Activated CD8-positive, alpha-beta T cell treated with anti-CD3 and anti-CD28 coated beads for 36 hours (primary cell): ENCODE measurements at places on chromosomes 3 and 15. TPM values are rescaled to one million over a fixed set of nuclear protein-coding genes. Genes with fewer than 3 reads are reported as not detected.
A peak's percentile ranks its signal among the peaks of the same experiment; 100 is the strongest.

DNA sequence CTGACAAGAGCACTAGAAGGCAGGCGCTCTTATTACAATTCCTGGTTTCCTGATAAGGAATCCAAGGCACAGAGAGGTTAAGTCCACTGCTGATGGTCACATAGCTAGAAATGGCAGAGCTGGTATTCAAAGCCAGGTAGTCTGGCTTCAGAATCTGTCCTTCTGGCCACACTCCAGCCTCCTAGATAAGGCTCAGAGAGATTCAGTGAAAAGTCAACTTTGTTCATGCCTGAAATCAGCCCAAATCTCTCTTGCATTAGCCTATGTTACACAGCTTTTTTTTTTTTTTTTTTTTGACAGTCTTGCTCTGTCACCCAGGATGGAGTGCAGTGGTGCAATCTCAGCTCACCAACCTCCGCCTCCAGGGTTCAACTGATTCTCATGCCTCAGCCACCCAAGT, 21.1 kb upstream of the CMTM8 start:
- no peaks in the 10 kb centered on the region for H3K36me3 ChIP-seq
- H3K27ac ChIP-seq, result no peak overlapping the region
- no peaks in the 10 kb centered on the region for H3K4me1 ChIP-seq
- no peak overlapping the region for H3K4me3 ChIP-seq
- no peak for DNase-seq

DNA sequence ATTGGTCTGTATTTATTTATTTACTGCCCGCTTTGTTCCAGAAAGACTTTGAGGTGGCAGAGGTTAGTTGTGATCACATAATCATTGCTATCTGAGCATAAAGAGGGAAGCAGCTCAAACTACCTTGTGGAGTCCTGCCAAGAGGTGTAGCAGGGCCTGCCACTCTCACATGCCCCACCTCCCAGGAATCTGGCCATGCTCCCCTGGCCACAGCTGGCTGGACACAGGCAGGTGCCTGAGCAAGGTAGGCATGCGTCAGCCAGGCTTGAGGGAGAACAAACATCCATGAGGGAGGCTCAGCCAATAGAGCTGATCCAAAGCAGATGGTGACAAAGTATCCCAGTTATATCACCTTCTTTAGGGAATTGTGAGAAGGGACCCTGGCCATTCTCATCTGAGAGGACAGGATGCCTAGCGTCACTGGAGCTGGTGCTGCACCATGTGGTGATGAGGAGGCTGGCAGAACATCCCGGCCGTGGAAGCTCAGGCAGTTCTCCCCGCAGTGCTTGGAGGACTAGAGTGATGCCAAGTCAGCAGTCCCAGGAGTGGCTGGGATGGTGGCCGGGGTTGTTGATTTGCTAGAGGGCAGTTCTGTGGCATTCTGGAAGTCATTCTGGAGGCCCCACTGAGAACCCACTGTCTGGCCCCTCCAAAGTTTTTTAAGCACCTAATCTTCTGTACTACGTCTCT, 6.8 kb upstream of the POLG start:
- H3K27ac ChIP-seq, result no peak overlapping the region
- H3K4me3 ChIP-seq, result no peak overlapping the region
- H3K36me3 ChIP-seq, result no peaks in the 10 kb centered on the region
- no peak for DNase-seq

DNA sequence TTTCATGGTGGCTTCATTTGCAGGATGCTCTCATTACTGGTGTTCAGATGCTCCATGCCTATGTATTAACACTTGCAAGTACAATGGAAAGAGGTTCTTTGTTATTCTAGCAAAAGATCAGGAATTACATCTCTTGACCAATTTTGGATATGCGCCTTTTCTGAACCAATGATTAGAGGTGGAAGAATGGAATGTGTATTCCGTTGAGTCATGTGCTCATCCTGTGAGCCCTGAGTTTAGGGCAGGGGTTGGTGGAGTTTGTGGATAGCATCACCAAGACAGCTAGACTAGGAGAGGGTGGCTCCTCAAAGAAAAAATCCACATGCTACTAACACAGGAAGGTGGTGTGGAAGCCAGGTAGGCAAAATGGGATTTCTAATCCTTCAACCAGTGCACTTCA, 80.7 kb upstream of the SLC25A26 start:
- H3K36me3 ChIP-seq, result no peaks in the 10 kb centered on the region
- H3K4me1 ChIP-seq, result no peaks in the 10 kb centered on the region
- H3K27me3 ChIP-seq, result peaks cover 7% of the 10 kb centered on the region
- DNase-seq, result no peak
- H3K4me3 ChIP-seq, result no peak overlapping the region

DNA sequence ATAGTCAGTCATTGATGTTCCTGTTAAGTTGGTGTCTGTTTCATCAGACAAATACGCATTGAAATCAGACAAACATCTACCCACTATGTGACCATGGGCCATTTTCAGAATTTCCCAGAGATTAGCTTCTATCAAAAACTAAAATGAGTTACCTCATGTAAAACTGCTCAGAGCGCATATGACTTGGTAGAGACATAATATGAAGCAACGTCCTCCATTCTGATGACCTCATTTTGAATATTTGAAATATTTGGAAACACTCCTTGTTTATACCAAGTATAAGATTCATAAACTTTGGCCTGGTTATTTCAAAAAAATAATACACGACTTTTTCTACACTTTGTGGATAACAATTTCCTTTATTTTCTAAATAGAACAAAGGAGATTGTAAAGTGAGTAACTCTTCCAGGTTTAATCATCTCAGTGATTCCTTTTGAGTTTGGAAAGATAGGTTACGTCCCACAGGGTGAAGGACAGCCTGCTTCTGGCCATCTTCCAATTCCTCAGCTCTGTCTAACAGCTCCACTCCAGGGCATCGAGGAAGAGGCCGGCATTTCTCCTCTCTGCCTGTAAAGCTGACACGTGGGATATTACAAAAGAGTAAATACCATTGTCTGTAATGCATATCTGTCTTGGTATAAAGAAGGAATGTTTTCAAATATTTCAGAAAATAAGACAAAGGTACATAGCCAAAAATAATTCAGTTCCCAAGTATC, 122.6 kb downstream of the CADM2 start:
- DNase-seq, result no peak
- no peaks in the 10 kb centered on the region for H3K4me1 ChIP-seq
- H3K27ac ChIP-seq, result no peak overlapping the region
- no peak overlapping the region for H3K4me3 ChIP-seq
- no peaks in the 10 kb centered on the region for H3K27me3 ChIP-seq

GRCh38 chr15:65259367-65259797, 27.3 kb downstream of the PARP16 start:
- no peak overlapping the region for H3K4me3 ChIP-seq
- no peak for DNase-seq
- no peak overlapping the region for H3K27ac ChIP-seq
- no peaks in the 10 kb centered on the region for H3K27me3 ChIP-seq
- peaks cover 26% of the 10 kb centered on the region for H3K36me3 ChIP-seq

- no peaks in the 10 kb centered on the region for H3K27me3 ChIP-seq
- no peaks in the 10 kb centered on the region for H3K36me3 ChIP-seq
- H3K4me1 ChIP-seq, result no peaks in the 10 kb centered on the region
- no peak for DNase-seq
- no peak overlapping the region for H3K4me3 ChIP-seq
Measured at GRCh38 chr15:92614301-92614700, 41.3 kb downstream of the FAM174B start.

- H3K36me3 ChIP-seq, result peaks cover 11% of the 10 kb centered on the region
- DNase-seq, result no peak
- no peak overlapping the region for H3K27ac ChIP-seq
- no peaks in the 10 kb centered on the region for H3K27me3 ChIP-seq
Measured at GRCh38 chr3:49158792-49159191, 7.3 kb downstream of the CCDC71 start.

GRCh38 chr3:144142151-144142840, 170.7 kb downstream of the DIPK2A start:
- no peaks in the 10 kb centered on the region for H3K4me1 ChIP-seq
- H3K36me3 ChIP-seq, result no peaks in the 10 kb centered on the region
- H3K27me3 ChIP-seq, result peaks cover 10% of the 10 kb centered on the region
- H3K4me3 ChIP-seq, result no peak overlapping the region
- no peak overlapping the region for H3K27ac ChIP-seq
- no peak for DNase-seq

GRCh38 chr3:183211352-183211751, 41.7 kb upstream of the B3GNT5 start:
- H3K36me3 ChIP-seq, result peaks cover 48% of the 10 kb centered on the region
- H3K27ac ChIP-seq, result peak overlapping the region; percentile 94
- H3K27me3 ChIP-seq, result no peaks in the 10 kb centered on the region
- DNase-seq, result no peak
- H3K4me3 ChIP-seq, result no peak overlapping the region
- peaks cover 57% of the 10 kb centered on the region for H3K4me1 ChIP-seq

DNA sequence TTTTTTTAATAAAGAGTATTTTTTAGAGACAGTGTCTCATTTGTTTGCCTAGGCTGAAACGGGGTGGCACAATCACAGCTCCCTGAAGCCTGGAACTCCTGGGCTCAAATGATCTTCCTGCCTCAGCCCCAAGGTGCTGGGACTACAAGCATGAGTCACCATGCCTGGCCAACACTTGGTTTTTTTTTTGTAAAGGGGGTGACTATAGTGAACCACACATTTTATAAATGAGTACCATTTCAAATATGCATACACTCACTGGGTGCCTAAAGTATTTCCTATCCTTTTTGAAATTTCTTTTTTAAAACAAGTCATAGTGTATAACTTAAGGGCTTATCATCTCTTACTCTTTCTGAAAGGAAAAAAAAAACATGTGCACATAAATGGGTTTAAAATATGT, 325.2 kb upstream of the MEIS2 start:
- no peak overlapping the region for H3K4me3 ChIP-seq
- no peak for DNase-seq
- H3K36me3 ChIP-seq, result no peaks in the 10 kb centered on the region
- H3K27me3 ChIP-seq, result no peaks in the 10 kb centered on the region
- no peaks in the 10 kb centered on the region for H3K4me1 ChIP-seq
- no peak overlapping the region for H3K27ac ChIP-seq

DNA sequence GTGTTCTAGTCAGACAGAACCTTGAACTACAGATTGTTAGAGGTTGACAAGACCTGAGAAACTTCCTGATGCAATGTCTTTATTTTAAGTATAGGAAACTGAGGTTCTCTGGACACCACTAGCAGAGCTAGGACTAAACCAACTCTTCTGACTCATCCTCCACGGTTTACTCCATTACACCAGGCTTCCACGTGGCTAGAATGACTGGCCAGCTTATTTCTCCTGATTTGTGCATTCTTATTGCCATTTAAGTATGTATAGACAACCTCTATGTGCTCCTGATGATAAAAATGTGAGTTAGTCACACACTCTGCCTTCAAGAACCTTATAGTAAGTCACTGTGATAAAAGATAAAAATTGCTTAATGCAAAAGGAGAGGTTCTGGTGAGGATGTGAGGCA, 182.7 kb downstream of the MEX3B start:
- no peaks in the 10 kb centered on the region for H3K4me1 ChIP-seq
- no peaks in the 10 kb centered on the region for H3K36me3 ChIP-seq
- H3K4me3 ChIP-seq, result no peak overlapping the region
- H3K27me3 ChIP-seq, result no peaks in the 10 kb centered on the region

DNA sequence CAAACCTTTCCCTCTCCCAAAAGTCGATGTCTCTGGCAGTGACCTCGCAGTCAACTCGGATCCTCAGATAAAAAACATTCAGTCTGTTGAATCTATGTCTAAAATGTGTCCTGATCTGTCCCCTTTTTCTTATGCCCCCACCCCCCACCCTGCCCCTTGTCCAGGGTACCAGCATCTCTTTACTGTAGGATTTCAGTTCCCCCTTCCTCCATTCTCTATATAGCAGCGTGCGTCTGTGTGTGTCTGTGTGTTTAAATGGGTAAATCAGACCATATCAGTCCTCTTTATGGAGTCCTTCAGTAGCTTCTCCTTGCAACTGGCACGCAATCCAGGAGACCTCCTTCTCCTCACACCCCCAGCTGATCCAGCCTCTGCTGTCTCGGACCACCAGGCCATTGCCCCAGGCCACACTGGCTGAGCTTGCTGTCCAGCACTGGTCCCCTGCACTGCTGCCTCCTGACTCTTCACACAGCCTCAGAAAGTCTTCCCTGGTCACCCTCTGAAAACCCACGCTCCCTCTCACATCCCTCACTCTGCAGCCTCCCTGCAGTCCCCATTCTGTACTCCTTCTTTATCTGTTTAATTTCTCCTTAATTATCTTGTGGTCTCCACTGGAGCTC, 1.5 kb downstream of the LRRK1 start:
- no peak overlapping the region for H3K27ac ChIP-seq
- H3K27me3 ChIP-seq, result peaks cover 59% of the 10 kb centered on the region
- no peak for DNase-seq

DNA sequence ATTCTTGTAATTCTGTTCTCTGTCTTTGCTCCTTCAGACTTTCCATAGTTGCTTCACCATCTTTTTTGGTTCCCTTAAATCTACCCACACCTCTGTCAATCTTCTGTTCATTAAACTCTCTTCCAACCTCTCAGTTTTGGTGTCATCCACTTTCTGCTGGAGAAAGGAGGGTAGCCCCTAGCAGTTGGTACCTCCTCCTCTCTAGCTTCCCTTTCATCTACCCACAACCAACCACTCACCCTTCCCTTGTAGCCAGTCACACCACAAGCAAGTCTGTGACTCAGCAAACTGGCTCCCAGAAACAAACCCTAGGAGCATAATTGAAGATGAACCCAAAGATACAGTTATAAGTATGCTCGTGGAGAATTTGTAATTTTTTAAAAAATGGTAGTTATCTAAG, 318.6 kb downstream of the FHIT start:
- peaks cover 3% of the 10 kb centered on the region for H3K4me1 ChIP-seq
- H3K4me3 ChIP-seq, result no peak overlapping the region
- peak; percentile 3 for DNase-seq
- no peaks in the 10 kb centered on the region for H3K36me3 ChIP-seq
- no peak overlapping the region for H3K27ac ChIP-seq

GRCh38 chr15:74227968-74228722, 8.0 kb upstream of the CCDC33 start:
- H3K27ac ChIP-seq, result no peak overlapping the region
- H3K4me1 ChIP-seq, result peaks cover 7% of the 10 kb centered on the region
- H3K36me3 ChIP-seq, result no peaks in the 10 kb centered on the region
- no peaks in the 10 kb centered on the region for H3K27me3 ChIP-seq
- H3K4me3 ChIP-seq, result no peak overlapping the region
- DNase-seq, result no peak

DNA sequence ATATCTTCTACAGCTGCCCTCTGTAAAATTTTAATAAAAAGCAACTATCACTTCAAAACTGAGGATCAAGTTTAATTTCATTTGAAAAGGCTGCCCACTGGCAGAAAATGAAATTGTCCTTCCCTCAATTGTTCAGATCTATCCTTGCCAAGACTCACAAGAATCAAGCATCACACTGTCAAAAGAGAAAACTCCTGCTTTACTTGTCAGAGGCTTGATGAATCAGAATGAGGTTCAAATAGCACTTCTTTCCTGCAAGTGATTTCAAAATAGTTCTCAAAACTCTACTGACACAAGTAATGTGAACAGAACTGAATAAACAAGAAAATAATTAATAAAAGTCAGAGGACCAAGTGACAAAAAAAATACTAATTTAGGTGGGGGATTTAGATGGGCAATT, 70.6 kb downstream of the GOLIM4 start:
- peak overlapping the region; percentile 18 for H3K4me3 ChIP-seq
- H3K36me3 ChIP-seq, result peaks cover 17% of the 10 kb centered on the region
- no peaks in the 10 kb centered on the region for H3K27me3 ChIP-seq

GOLGA8J gene
- total RNA-seq, result 0.38 TPM

ADCY5 gene
- total RNA-seq, result not detected

POLQ gene
- 22.0 TPM for total RNA-seq

PLA1A gene
- not detected for total RNA-seq

MORC1 gene
- not detected for total RNA-seq

ACAD11 gene
- 22.3 TPM for total RNA-seq

LSAMP gene
- not detected for total RNA-seq

C2CD4B gene
- 0.43 TPM for total RNA-seq

SLC6A11 gene
- not detected for total RNA-seq

ITIH1 gene
- total RNA-seq, result not detected

DNAJA4 gene
- total RNA-seq, result 38.1 TPM

STRIT1 gene
- not detected for total RNA-seq
